NCI-H2029 (cell line): ENCODE measurements at places on chromosomes 12 and 14.

- DNase-seq = no peak
These were observed 19.9 kb upstream of the NEDD1 start for GRCh38 chr12:96886998-96887677.

GRCh38 chr12:52415870-52416750 lies 10.0 kb upstream of the KRT82 start:
- DNase-seq = no peak

GRCh38 chr12:70091021-70091521 lies 152.2 kb upstream of the CNOT2 start:
- no peak for DNase-seq

DNA sequence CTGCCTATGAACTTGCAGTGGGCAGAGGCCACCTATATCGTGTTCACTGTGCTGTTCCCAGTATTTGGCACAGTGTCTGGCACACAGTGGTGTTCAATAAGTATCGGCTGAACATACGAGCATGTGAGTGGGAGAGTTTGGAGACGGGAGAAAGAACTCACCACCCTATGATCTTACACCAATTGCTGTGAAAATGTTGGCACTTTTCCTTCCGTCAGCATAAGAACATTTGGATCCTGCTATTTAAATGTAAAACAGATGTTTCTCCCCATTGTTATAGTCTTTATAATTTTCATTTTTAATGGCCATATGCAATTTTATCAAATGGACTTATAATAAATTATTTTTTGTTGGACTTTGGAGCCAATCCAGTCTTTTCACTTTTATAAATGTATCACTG lies 144.4 kb downstream of the EFCAB11 start:
- no peak for DNase-seq

- peak; percentile 24 for DNase-seq
These were observed 11.1 kb upstream of the KRT1 start for GRCh38 chr12:52691076-52691840.

DNA sequence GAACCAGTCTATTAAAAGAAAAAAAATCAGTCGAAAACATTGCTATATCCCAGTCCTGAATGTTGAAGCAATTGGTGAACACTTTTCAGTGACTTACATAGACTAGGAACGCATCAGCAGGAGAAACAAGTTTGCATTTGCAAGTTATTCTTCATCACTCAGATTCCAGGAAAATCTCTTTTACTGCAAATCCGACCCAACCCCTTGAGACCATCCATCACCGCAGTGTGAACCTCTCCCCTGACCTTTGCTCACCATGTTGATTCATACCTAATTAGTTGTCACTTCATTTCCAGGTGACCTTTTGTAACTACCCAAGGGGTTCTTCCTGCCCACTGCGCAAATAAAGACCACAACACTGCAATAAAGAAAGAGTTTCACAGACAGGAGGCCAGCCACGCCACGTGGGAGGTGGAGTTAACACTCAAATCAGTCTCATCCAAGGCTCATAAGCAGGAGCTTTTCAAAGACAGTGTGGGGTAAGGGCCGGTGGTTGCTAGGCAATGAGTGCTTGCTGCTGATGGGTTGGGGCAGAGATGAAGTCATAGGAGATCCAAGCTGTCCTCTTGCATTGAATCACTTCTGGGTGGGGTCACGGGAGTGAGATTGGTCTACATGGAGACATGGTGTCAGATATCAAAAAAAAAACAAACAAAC lies 241.3 kb upstream of the TMEM132C start:
- no peak for DNase-seq
